ENCODE measurements at places on chromosomes 13 and 19. TPM values are rescaled to one million over a fixed set of nuclear protein-coding genes. Genes with fewer than 3 reads are reported as not detected.

Gene ZNF155
- 6.9 TPM for total RNA-seq

Gene LPAR6
- 16.4 TPM for total RNA-seq

Gene KLF1
- total RNA-seq = not detected

Gene GRIN2D
- not detected for total RNA-seq

Gene LILRB4
- not detected for total RNA-seq
